ENCODE measurements at places on chromosomes 4 and X. TPM values are rescaled to one million over a fixed set of nuclear protein-coding genes. Genes with fewer than 3 reads are reported as not detected.

DNA sequence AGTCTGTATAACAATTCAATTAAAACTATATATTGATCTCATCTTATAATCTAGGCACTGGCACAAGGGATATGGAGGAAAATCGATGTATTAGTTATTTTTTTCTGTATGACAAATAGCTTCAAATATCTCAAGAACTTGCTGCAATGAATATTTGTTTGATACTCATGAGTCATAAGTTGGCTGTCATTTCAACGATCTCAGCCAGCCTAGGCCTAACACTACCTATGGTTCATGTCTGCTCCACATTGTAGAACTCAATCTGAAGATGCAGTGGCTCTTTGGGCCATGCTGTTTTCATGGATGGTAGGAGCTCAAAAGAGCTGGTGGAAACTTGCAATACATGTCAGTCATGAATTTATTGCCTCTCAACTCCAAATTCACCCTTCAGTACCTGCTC lies 44.7 kb downstream of the MAGEB17 start:
- no peak overlapping the region for H3K4me3 ChIP-seq
- no peak for DNase-seq
- H3K4me1 ChIP-seq = no peaks in the 10 kb centered on the region

GRCh38 chrX:49273181-49273727 lies 3.7 kb downstream of the PPP1R3F start:
- H3K27ac ChIP-seq = no peak overlapping the region
- peaks cover 4% of the 10 kb centered on the region for H3K27me3 ChIP-seq
- no peak for DNase-seq
- H3K4me3 ChIP-seq = no peak overlapping the region

GRCh38 chr4:94406668-94407437 lies 44.9 kb upstream of the PDLIM5 start:
- H3K36me3 ChIP-seq = no peaks in the 10 kb centered on the region
- no peak overlapping the region for H3K4me3 ChIP-seq
- no peaks in the 10 kb centered on the region for H3K27me3 ChIP-seq
- DNase-seq = peak; percentile 36
- no peak overlapping the region for H3K27ac ChIP-seq

DNA sequence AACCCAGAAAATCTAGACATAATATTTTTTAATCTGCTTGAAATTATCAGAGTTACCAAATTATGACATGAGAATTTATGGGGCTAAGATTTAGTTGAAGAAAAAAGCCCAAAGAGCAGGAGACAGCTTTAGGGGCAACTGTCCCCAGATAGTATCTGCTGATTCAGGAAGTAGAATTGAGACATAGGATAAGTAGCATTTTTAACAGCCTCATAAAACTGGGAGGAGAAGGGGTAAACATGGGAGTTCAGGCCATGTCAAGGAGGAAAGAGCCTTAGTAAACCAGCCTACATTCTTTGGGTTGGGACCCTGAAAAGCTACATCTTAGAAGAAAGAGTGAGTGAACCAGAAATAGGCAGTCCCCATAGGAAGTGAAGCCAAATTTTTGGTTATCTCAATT lies 9.7 kb upstream of the RAB28 start:
- DNase-seq = no peak
- no peaks in the 10 kb centered on the region for H3K27me3 ChIP-seq
- no peak overlapping the region for H3K27ac ChIP-seq
- no peaks in the 10 kb centered on the region for H3K4me1 ChIP-seq

Gene NPY2R
- polyA plus RNA-seq = 0.05 TPM

GRCh38 chr4:3697033-3697432 lies 69.2 kb upstream of the ADRA2C start:
- no peak overlapping the region for H3K4me3 ChIP-seq
- no peak overlapping the region for H3K27ac ChIP-seq
- no peak for DNase-seq
- no peaks in the 10 kb centered on the region for H3K27me3 ChIP-seq
- peaks cover 12% of the 10 kb centered on the region for H3K4me1 ChIP-seq

DNA sequence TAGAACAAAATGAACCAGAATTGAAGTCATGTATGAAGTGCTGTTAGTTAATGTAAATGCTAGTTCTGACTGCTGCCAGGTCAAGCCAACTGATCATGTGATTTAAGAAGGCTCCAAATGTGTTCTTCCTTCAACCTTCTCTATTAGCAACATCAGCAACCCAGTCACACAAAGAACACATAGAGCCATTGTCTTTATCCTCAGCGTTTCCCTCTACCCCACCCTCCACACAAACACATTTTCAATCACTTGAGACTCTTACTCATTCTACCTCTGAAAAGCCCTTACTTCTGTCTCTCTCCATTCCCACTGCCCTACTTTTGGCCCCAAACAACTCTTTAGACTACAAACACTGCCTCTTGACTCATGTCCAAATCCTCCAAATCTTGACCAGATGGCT lies 89.7 kb upstream of the KDR start:
- no peak overlapping the region for H3K4me3 ChIP-seq
- H3K27ac ChIP-seq = no peak overlapping the region
- peaks cover 3% of the 10 kb centered on the region for H3K4me1 ChIP-seq
- H3K36me3 ChIP-seq = no peaks in the 10 kb centered on the region

GRCh38 chr4:7530932-7531639 lies 96.4 kb upstream of the PSAPL1 start:
- no peak for DNase-seq
- no peaks in the 10 kb centered on the region for H3K27me3 ChIP-seq
- no peak overlapping the region for H3K27ac ChIP-seq
- no peaks in the 10 kb centered on the region for H3K36me3 ChIP-seq
- H3K4me1 ChIP-seq = peaks cover 12% of the 10 kb centered on the region
- no peak overlapping the region for H3K4me3 ChIP-seq

GRCh38 chr4:6222761-6223292 lies 22.5 kb upstream of the JAKMIP1 start:
- peak; percentile 77 for DNase-seq
- no peaks in the 10 kb centered on the region for H3K4me1 ChIP-seq
- no peak overlapping the region for H3K4me3 ChIP-seq
- no peak overlapping the region for H3K27ac ChIP-seq
- no peaks in the 10 kb centered on the region for H3K27me3 ChIP-seq

DNA sequence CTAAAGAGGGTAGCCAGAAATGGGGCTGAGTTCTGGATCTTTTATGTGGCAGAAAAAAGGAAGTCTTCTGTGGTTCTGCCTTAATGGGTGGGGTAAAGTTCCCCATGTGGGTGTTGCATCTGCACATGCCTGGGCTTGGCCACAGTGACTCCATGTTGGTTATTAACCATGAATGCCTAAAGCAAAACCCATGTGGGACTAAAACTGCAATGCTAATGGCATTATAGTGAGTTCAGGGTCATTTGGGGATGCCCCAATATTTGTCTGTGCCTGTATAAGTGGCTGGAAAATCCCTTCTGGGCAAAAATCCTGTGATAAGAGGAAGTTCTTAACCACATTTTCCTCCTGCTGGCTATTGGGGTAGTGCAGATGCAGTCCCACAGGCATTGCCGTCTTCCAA lies 857.4 kb downstream of the FAT4 start:
- H3K4me3 ChIP-seq = no peak overlapping the region
- H3K27me3 ChIP-seq = no peaks in the 10 kb centered on the region
- no peaks in the 10 kb centered on the region for H3K4me1 ChIP-seq

Gene ARX
- not detected for polyA plus RNA-seq

- no peaks in the 10 kb centered on the region for H3K4me1 ChIP-seq
- no peak overlapping the region for H3K27ac ChIP-seq
- no peak overlapping the region for H3K4me3 ChIP-seq
- no peak for DNase-seq
These were observed 163.3 kb downstream of the PTCHD1 start for GRCh38 chrX:23497919-23498318.

Gene GC
- not detected for polyA plus RNA-seq

Gene CCNI
- 61.8 TPM for polyA plus RNA-seq

GRCh38 chr4:150217192-150217591 lies 138.9 kb downstream of the DCLK2 start:
- no peaks in the 10 kb centered on the region for H3K27me3 ChIP-seq
- peaks cover 3% of the 10 kb centered on the region for H3K36me3 ChIP-seq
- H3K27ac ChIP-seq = peak overlapping the region; percentile 56
- H3K4me1 ChIP-seq = no peaks in the 10 kb centered on the region

GRCh38 chr4:53688186-53688790 lies 97.0 kb upstream of the LNX1 start:
- peaks cover 16% of the 10 kb centered on the region for H3K4me1 ChIP-seq
- H3K36me3 ChIP-seq = no peaks in the 10 kb centered on the region
- peak overlapping the region; percentile 94 for H3K27ac ChIP-seq
- H3K27me3 ChIP-seq = no peaks in the 10 kb centered on the region
- DNase-seq = peak; percentile 3
- H3K4me3 ChIP-seq = no peak overlapping the region

GRCh38 chr4:6264225-6264540 lies 5.5 kb upstream of the WFS1 start:
- peak; percentile 69 for DNase-seq
- H3K4me3 ChIP-seq = no peak overlapping the region
- no peak overlapping the region for H3K27ac ChIP-seq
- H3K36me3 ChIP-seq = no peaks in the 10 kb centered on the region

DNA sequence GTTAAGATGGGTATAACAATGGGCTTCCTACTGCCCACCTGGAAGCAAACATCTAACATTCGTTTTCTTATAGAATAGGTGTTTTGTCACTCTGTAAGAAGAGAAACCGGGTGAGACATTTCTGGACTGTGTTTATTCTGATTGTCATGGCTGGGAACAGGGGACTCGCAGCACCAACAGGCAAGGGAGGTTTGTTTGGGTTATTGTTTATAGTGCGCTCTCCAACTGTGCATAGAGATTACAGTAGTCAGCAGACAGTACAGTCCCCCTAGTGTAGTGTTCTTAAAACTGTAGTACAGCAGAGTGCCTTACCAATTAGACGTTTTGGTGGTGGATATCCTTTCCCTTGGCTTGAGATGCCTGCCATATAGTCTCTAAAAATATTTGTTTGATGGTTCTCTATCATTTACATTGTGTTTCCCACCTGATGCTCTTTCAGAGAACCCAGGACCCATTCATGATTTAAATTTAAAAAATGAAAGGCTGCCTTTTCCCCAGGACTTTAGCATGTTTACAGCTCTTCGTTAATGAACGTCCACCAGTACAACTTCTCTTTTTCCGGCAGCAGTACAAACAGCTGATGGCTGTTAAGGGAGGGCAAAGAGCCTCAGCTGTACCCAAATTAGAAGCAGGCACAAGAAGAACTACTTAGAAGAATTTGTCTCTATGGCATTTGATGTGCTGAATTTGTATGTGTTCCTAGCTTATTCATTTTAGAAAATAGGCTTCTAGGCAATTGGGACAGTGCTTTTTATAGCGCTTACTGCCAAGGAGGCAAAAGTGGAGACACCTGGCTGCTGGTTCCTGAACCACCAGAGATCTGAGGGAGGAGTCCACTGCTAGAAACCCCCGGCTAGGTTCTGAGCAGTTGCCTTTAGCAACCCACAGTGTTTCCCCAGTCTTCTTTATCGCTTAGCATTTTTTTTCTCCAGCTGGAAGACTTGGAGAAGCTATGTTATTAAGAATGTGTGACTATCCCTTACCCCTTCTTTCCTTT lies 1.0 kb upstream of the RNF150 start:
- peak; percentile 22 for DNase-seq
- H3K4me3 ChIP-seq = peak overlapping the region; percentile 97
- H3K27ac ChIP-seq = peak overlapping the region; percentile 67
- no peaks in the 10 kb centered on the region for H3K27me3 ChIP-seq

Gene PTPN13
- polyA plus RNA-seq = 7.0 TPM

Gene GPRIN3
- not detected for polyA plus RNA-seq

DNA sequence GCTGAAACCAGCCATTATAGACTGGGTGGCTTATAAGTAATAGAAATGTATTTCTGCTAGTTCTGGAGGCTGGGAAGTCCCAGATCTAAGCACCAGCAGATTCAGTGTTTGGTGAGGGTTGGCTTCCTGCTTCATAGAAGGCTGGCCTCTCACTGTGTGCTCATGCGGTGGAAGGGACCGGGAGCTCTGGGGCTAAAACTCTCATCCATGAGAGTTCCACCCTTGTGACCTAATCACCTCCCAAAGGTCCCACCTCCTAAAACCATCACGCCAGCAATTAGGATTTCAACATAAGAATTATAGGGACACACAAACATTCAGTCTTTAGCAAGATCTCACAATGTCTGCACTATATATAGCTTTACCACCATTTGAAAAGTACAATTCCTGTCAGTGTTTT lies 215.2 kb downstream of the CBR4 start:
- DNase-seq = no peak
- no peaks in the 10 kb centered on the region for H3K36me3 ChIP-seq
- H3K4me3 ChIP-seq = no peak overlapping the region
- H3K27ac ChIP-seq = no peak overlapping the region
- peaks cover 25% of the 10 kb centered on the region for H3K4me1 ChIP-seq

- H3K36me3 ChIP-seq = no peaks in the 10 kb centered on the region
- peaks cover 5% of the 10 kb centered on the region for H3K4me1 ChIP-seq
- no peak overlapping the region for H3K4me3 ChIP-seq
- no peaks in the 10 kb centered on the region for H3K27me3 ChIP-seq
- H3K27ac ChIP-seq = peak overlapping the region; percentile 98
- DNase-seq = no peak
These were observed 1.2 kb downstream of the CTSO start for GRCh38 chr4:155952501-155952901.

- H3K4me3 ChIP-seq = no peak overlapping the region
- H3K4me1 ChIP-seq = no peaks in the 10 kb centered on the region
- H3K27me3 ChIP-seq = no peaks in the 10 kb centered on the region
- H3K27ac ChIP-seq = no peak overlapping the region
- DNase-seq = peak; percentile 29
- H3K36me3 ChIP-seq = peaks cover 4% of the 10 kb centered on the region
These were observed 157.9 kb upstream of the DKK2 start for GRCh38 chr4:107194005-107194404.

DNA sequence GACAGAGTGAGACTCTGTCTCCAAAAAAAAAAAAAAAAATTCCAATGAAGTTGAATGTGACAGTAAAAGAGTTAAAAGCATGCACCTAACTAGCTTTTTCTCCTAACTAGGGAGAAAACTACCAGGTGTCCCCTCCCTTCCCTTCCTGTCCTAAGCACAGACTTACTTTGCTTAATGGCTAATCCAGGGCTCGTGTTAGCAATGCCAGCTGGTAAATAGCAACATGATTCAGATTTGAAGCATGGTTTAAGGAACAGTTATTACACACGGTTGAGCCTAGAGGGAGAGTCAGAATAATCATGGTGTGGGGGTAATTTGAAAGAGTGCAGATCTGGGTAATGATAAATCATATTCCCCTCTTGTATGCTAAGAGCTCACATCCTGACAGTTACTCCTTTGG lies 338.3 kb downstream of the STIM2 start:
- H3K36me3 ChIP-seq = no peaks in the 10 kb centered on the region
- H3K27me3 ChIP-seq = no peaks in the 10 kb centered on the region
- no peak for DNase-seq
- no peak overlapping the region for H3K4me3 ChIP-seq

DNA sequence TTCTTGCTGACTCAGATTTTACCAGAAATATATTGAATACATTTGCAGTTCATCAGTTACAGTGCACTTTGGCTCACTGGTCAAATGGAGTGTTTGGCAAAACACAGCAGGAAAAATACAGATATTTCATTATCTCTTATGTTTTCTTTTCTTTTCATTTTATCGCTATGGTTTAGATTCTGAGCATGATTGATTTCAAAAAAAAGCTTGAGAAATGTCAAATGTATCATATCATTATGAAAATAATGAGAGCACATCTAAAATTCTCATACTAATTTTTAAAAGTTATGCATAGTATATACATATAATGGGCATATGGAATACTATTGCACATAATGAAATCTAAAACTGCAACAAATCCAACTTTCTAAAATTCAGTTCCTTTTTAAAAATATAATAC lies 593.8 kb upstream of the PCDH7 start:
- no peaks in the 10 kb centered on the region for H3K36me3 ChIP-seq
- no peaks in the 10 kb centered on the region for H3K27me3 ChIP-seq
- H3K4me1 ChIP-seq = no peaks in the 10 kb centered on the region
- H3K27ac ChIP-seq = no peak overlapping the region

Data from SK-N-SH (cell line).